ENCODE measurements at places on chromosomes 3 and 15.

DNA sequence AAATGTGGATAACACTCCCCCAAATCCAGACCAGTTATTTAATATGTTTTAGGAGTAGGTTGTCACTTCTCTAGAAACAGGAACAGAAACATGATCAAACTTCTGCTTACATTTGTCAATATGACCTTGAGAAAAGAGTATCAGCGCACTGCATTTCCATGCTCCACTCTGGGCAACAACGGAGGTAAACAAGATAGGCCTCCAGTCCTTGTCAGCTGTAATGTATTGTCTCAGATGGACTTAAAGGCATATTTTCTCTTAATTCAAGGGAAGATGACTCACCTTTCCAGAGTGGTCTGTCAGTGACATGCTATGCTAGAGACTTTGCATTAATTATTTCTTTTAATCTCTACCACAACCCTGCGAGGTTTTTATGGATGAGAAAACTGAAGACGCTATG, 51.6 kb upstream of the TCF12 start:
- no peak for DNase-seq

DNA sequence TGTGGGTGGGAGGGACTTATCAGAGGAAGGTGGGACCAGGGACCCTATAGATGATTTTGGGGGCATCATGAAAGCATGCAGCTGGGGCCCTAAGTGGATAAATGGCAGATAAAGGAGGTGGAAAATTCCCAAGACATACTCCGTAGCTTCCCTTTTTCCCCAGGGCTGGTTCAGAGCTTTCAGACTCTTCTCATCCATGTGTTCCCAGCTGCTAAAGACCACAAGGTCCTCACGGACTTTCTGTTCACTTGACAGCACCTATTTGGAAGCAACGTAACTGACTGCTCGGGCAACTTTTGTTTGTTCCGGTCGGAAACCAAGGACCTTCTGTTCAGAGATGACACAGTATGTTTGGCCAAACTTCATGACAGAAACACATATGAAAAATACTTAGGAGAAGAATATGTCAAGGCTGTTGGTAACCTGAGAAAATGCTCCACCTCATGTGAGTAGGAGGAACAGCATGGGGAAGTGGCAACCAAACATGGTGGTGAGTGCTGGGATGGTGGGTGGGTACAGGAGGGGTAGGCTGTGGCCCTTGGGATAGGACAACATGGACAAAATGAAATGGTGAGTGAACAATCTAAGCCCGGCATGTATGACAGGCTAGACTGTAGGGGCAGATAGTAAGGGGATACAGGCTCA, 28.7 kb upstream of the SRPRB start:
- no peak for DNase-seq

DNA sequence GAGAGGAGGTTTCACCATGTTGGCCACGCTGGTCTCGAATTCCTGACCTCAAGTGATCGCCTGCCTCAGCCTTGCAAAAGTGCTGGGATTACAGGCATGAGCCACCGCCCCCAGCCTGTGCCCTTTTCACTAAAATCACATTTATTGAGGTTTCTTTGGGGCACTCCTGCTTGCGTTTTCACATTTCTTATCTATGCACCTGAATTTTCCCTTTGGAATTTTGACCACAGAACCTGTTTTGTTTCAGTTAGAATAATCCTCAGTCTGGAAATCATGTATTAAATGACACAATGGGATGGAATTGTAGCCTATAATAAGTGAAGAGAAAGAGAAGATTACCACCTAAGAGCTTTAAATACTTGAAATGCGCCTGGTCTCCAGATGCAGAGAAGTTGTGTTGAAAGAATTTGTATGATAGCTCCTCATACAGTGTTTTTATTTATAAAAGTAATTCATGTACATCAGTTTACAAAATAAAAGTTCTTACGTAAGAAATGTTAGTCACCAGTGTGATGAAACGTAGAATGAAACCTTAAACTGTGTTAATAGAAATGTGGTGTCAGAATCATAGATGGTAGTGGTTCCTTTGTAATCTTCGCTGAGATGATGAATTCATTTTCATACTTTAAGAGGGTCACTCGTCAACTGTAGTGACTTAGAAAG, 107.0 kb downstream of the TCF12 start:
- DNase-seq: no peak

DNA sequence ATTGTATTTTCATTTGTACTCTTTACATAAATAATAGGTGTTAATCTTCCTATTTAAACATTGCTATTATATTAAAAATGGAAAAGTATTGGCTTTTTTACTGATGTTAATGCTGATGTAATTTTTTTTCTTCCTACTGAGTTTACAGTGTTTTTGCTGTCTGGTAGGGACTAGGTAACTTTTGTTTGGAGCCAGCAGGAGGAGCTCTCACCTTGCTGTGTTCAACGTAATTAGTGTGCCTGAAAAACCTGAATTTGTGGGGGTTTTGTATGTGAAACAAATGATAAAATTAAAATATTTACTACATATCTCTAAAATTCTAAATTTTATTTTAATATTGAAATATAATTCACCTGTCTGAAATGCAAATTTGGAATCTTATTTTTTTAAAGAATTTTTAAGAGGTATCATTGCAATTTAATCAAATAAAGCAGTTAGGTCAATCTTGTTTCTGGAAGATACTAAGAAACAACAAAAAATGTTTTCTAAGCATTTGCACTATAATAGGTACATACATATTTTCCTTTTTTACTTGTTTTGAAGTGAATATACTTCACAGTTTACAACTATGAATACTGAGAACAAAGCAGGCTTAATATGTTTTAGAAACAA, 48.8 kb downstream of the EPHA6 start:
- no peak for DNase-seq

DNA sequence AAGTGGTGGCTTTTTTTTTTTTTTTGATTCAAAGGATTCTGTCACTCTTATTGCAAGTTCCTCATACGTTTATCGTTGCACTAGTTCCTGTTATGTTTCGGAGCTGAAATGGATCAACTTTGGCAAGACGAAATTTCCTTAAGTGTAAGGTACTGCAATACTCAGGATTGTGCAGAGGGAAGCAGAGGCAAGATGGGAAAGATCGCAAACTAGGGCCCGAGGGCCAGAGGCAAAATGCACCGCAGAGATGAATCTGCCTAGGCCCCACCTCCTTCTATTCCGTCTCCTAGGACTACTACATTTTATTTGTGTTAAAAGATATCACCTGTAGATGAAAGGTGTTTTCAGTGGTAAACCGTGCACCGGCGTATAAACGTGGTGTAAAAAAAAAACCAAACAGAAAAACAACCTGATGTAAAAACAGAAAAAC, 331 bp downstream of the RNU6-1 start:
- DNase-seq: no peak

GRCh38 chr3:41037651-41038334, 161.5 kb upstream of the CTNNB1 start:
- DNase-seq: no peak

GRCh38 chr15:38745626-38746025, 181.0 kb upstream of the RASGRP1 start:
- DNase-seq: no peak

DNA sequence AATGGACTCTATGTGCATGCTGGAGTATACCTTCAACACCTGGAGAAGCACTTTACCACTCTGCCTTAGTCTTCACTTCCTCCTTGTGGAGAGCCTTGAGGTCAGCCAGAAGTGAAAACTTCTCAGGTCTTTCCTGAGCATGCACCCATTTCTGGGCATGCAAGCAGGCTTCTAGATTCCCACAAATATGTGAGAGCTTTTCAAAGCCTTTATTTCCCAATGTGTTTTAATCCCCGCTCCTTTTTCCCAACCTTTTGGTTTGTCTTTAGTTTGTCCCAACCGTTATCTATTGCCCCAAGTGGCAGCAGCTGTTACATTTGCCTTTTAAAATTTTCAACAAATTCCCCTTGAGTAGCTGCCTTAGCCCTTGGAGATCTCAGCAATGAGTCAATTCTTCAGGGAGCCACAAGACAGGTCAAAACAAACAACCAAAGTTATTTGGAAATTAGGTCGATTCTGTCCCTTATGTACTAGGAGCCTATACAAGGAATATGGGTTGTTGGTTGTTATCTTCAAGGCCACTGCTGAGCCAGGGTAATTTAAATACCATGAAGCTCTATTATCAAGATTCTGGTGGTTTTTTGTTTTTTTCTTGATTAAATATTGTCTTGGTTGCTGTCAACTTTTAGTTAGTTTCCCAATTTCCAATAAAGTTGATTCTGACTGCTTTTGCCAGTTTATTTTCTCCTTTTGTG, 44.4 kb downstream of the LSM3 start:
- no peak for DNase-seq

GRCh38 chr3:128814519-128815317, 64.7 kb upstream of the ACAD9 start:
- DNase-seq: no peak

- no peak for DNase-seq
Observed at GRCh38 chr3:156492801-156493261, 62.1 kb downstream of the SSR3 start.

GRCh38 chr3:55873523-55874254, 386.6 kb upstream of the WNT5A start:
- no peak for DNase-seq

GRCh38 chr3:42533161-42533897, 30.9 kb downstream of the VIPR1 start:
- no peak for DNase-seq

- DNase-seq: no peak
Observed at GRCh38 chr15:55526559-55527036, 18.6 kb upstream of the DNAAF4 start.

- no peak for DNase-seq
Observed at GRCh38 chr3:39232859-39233258, 40.5 kb upstream of the XIRP1 start.

- DNase-seq: no peak
Observed at GRCh38 chr3:42336103-42336502, 70.1 kb upstream of the CCK start.

- DNase-seq: no peak
Observed at GRCh38 chr15:34292621-34293020, 45.0 kb downstream of the SLC12A6 start.

GRCh38 chr3:5726621-5727020, 539.1 kb downstream of the EDEM1 start:
- no peak for DNase-seq

DNA sequence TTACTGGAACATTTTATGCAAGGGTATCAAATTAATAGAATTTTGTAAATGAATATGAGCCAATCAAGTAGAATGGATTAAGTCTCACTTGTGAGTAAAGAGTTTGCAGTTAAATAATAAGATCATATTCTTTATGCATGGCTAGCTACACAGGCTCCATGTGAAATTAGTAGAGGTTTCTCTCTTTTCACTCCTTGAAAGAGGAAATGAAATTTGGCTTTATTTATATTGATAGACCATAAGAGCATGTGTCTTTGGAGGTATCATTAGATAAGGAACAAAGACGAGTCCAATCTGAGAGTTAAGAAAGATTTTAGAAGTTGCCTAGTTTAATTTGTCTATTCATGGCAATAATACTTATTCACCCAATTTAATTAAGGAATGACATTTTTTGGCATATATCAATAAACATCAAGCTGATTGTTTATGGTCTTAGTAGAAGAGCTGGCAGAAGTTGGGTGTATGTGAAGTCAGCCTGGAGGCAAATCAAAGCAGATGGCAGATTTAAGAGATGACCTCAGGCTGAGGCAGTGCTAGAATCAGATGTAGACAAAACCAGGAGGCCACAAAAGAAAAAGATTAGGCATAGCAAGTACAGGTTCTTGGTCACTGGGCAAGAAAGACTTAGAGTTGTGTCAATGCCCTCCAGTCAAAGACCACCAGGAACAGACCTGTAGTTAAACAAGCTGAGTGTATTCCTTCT, 406.5 kb upstream of the ARHGEF26 start:
- DNase-seq: no peak

DNA sequence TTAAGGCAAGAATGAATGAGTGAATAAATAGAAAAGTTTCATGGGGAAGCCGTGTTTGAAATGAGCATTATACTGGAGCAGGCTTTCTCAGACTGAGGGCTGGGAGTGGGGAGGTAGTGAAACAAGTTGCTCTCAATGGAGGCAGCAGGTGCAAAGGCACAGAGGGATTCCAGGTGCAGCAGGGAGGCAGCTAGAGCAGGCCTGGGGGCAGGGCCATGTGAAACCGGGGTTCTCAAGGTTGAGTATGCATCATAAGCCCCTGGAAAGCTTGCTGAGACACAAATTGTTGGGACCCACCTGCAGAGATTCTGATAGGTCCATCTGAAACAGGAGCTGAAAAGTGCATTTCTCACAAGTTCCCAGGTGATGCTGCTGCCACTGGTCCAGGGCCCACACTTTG, 45.3 kb downstream of the BFSP2 start:
- no peak for DNase-seq

- DNase-seq: no peak
Observed at GRCh38 chr3:171192176-171192854, 165.8 kb upstream of the SLC2A2 start.

GRCh38 chr3:101194392-101194791, 126.0 kb downstream of the IMPG2 start:
- DNase-seq: no peak

DNA sequence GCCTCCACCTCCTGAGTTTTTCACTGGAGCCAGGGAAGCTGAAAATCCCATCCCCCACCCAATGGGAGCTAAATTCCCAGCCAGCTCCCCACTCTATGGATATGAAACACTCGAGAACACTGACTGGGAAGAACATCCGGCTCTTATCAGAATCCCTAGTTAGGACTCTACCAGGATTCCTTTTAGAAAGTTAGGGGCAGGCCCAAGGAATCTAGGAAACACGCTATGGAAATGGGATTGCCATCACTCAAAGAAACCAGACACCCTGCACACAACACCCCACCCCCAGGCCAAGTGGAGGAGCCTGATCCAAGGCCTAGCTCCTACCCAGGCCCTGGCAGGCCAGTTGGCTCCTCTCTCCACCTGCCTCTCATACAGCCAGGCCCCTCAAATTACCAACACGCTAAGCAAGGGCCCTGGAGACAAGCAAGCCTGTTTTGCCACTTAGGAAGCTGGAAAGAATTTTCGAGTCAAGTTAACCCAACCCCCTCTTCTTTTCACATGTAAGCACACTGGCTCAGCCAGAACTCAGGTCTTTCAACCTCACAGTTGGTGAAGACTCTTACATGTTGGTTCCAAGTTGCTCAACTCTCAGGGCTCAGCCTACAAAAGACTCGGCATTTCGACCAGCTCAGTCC, 75.5 kb downstream of the RBPMS2 start:
- DNase-seq: no peak

- DNase-seq: no peak
Observed at GRCh38 chr3:146189519-146190173, 28.7 kb upstream of the PLOD2 start.

All from T follicular helper cell (primary cell).